ENCODE measurements at places on chromosomes 7 and 10. TPM values are rescaled to one million over a fixed set of nuclear protein-coding genes. Genes with fewer than 3 reads are reported as not detected.

Gene NCF1
- total RNA-seq: not detected

Gene AGR3
- not detected for total RNA-seq

Gene LIPM
- total RNA-seq: not detected

Gene ZWINT
- total RNA-seq: 52.0 TPM

Gene OR2A42
- total RNA-seq: not detected

Gene TRIM56
- 3.9 TPM for total RNA-seq

Gene VPS41
- 51.9 TPM for total RNA-seq

Gene CDK14
- total RNA-seq: 28.1 TPM

Gene GIMAP2
- total RNA-seq: not detected

Gene ANKRD61
- total RNA-seq: under 0.01 TPM

Gene INHBA
- 133 TPM for total RNA-seq

Gene UCMA
- not detected for total RNA-seq

Gene PSD
- total RNA-seq: 2.0 TPM

Gene FANK1
- 1.9 TPM for total RNA-seq

DNA sequence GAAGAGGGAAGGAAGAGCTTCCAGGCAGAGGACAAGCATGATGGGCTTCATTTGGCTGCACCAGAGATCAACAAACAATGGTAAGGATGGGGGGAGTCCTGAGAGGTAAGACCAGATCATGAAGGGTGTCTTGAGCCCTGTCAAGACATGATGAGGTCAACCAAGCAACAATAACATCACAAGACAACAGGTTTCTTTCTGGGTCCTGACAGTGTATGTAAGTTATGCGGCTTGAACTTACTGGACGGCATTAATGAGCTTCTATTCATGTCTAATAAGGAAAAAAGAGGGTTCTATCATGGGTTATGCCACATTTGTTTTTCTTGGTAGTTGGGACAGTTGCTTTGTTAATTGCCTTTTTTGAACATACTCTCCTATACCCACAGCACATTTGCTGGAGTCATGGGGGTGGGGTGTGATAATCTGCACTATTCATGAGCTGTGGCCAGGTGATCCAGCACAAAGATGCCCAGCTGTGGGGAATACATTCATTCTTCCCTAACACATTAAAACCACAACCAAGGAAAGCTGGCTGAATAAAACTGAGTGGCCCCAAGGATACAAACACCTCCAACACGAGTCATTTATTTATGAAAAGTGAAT lies 168.8 kb upstream of the KLF14 start:
- peak; percentile 23 for DNase-seq

DNA sequence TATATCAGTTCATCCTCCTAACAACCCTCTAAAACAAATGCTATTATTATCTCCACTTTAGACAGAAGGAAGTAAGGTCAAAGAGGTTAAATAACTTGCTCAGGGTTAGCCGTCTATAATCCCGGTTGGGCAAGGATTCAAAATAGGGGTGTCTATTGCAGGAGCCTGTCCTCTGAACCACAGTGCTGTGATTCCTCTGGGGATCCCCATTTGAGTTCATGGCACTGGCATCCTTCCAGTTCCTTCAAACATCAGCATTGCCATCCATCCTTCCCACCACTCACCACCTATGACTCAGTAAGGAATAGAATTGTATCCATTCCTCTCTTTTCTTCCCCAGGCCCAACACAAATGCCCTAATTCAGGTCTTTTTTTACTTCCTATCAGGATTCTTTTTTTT lies 25.6 kb downstream of the HPS6 start:
- DNase-seq: peak; percentile 56

DNA sequence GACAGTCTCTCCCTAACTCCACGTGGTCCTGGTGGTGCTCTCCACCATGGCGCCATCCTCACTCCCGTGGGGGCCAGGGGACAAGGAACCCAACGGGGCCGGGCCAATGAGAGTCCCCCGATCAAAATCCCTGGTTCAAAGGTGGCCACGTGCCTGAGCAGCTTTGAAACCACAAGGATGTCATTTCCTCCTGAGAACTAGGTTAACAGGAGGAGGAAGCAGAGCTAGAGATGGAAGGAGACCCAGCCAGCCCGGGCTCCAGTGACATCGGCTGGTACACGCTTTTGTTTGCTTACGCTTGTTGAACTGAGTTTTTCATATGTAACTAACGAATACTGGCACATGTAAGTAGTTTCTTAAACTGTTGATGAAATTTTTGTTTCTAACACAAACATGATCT lies 61.7 kb downstream of the PRPF18 start:
- no peak for DNase-seq

GRCh38 chr10:61749291-61749690 lies 86.6 kb downstream of the CABCOCO1 start:
- no peak for DNase-seq

DNA sequence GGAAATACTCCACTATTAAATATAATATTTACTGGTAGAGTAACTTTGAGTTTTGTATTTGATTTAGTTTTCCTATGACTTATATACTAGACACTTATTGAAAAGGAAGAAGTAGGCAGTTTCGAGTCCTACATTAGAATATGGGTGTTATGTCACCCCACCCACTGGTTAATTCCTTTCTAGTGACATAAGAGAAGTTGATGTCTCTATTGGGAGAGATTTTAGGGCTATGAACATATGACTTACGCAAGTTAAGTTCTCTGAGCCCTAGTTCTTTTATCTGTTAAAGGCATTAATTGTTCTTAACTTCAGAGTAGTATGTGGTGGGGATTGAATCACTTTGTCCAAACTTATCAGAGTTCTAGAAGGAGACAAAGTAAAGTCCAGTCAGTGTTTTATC lies 30.5 kb downstream of the CPED1 start:
- DNase-seq: peak; percentile 69

DNA sequence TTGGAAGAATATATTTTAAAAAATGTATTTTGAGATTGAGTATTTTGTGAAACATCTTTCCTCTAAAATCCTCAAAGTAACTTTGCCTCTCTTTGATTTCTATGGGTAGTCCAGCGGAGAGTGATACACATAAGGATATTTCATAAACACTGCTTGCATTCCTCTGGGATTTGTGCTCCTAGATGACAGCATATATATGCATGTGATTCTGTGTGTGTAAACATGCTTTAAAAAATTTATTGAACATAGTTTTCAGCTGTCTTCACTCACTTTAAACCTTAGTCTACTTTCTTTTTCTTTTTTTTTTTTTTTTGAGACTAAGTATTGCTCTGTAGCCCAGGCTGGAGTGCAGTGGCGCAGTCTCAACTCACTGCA lies 84.6 kb downstream of the KAT6B start:
- peak; percentile 84 for DNase-seq

- DNase-seq: no peak
Measured at GRCh38 chr7:103793614-103794013, 195.8 kb downstream of the RELN start.

- DNase-seq: peak; percentile 10
Measured at GRCh38 chr7:29940199-29940598, 49.4 kb downstream of the SCRN1 start.

GRCh38 chr7:92955081-92955480 lies 118.7 kb upstream of the CDK6 start:
- DNase-seq: no peak

DNA sequence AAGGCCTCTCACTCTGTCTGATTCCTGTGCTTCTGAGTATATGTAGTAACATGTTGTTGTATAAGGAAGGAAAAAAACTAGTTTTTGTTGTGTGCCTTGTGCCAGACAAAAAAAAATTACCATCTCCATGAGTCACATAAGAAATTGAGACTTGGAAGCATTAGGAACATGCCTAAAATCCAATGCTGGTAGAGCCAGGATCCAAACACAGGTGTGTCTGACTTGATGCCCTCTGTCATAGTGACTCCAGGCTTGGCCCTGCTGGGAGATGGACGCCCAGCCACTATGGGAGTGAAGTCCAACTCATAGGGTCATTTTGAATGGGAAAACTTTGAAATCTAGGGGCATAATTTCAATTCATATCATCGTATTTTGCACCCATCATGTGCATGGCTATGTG lies 38.0 kb downstream of the PYROXD2 start:
- DNase-seq: no peak

GRCh38 chr7:11168650-11169170 lies 195.0 kb downstream of the PHF14 start:
- DNase-seq: no peak

GRCh38 chr7:158955932-158956804 lies 99.8 kb downstream of the DYNC2I1 start:
- no peak for DNase-seq

DNA sequence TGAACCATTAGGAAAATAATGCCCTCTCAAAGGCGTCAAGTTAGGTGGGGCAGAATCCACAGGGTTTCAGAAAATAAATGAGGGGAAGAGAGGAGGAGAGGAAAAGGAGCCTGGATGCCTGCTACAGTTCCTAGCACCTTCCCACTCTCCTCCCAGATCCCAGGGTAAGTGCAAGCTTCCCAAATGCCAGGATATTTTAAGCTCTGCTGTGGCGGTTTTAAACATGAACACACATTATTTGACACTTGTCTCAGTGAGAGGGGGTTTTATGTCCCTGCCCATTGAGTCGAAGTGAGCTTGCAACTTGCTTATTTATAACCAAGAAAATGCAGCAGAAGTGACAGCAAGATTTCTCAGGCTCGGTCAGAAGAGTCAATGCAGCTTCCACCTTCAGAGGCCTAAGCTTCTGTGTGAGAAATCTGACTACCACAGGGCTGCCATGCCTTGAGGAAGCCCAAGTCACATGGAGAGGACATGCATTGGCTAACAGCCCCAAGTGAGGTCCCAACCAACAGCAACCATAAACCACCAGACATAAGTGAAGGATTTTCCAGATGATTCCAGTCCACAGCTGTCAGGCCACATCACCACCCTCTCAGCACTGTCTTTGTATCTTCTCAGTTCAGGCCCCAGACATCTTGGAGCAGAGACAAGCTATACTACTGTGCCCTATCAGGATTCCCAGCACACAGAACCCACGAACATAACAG lies 17.9 kb upstream of the BMPER start:
- no peak for DNase-seq

GRCh38 chr10:79259834-79260233 lies 87.4 kb upstream of the PPIF start:
- DNase-seq: no peak

DNA sequence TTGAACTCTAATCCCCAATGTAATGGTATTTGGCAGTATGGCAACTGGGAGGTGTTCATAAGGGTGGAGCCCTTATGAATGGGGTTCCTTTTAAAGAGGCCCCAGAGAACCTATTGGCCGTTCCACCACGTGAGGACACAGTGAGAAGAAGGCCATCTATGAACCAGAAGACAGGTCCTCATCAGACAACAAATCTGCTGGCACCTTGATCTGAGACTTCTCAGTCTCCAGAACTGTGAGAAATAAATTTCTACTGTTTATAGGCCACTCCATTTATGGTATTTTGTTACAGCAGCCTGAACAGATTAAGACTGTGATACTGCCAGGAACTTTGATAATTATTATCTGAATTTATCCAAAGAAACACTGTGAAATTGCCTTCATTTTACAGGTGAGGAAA lies 132.3 kb downstream of the GLI3 start:
- DNase-seq: no peak

GRCh38 chr10:116974456-116975005 lies 30.5 kb downstream of the SHTN1 start:
- DNase-seq: peak; percentile 95

DNA sequence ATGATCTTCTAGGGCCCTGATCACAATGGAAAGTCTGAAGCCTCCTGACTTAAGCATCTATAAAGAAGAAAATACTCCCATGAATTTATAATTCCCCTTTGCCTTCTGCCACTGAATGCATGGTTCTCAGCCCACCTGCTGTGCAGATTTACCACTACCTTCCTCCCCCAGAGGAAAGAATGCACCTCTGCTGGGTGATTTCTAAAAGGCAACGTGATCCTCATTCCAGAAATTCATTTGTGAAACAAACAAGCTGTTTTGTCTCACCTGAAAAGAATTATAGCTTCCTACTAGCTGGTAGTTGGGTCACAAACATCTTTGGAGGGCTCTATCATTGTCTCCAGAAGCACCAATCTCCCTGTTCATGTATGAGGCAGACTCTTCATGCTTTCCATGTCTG lies 320.2 kb downstream of the CDC14C start:
- no peak for DNase-seq

- DNase-seq: peak; percentile 92
Measured at GRCh38 chr10:119650692-119651513, at the start of gene BAG3. TSS of gene BAG3 (plus strand) at chr10:119651380. CDS start at chr10:119651676, 296 bp downstream.

GRCh38 chr7:142581341-142581740 lies 167.9 kb upstream of the PRSS1 start:
- DNase-seq: no peak

GRCh38 chr10:93062514-93063143 lies 2.0 kb downstream of the CYP26C1 start:
- DNase-seq: peak; percentile 44

DNA sequence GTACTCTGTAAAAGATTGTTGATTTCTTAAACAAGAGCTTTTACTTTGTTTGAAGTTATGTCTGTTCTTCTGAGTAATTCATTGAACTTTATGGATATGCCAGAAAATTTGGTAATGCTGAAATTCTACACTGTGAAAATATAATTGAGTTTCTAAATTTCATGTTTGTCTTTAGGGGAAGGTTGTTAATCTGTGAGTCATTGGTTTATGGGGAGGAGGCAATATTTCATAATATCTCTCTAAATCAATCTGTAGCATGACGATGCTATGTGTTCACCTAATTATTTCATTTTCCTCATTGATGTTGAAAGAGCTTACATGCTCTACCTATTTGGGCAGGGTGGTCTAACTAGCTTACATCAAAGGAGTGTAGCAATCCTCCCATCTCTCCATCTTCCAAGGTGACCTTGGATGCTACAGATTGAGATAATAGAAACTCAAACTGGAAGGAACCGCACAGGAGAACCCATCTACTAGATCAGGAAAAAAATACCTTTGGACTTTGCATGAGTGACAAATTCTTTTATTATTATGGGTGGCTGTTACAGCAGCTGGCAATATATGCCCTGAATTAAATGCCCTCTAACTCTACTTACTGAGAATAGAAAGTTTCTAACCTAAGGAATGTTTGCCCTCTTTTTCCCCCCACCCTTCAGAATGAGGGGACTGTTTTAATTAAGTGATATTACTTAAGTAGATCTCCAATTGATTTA lies 8.4 kb upstream of the SNX13 start:
- DNase-seq: peak; percentile 7

- DNase-seq: no peak
Measured at GRCh38 chr10:93356516-93356915, 125.6 kb downstream of the MYOF start.

DNA sequence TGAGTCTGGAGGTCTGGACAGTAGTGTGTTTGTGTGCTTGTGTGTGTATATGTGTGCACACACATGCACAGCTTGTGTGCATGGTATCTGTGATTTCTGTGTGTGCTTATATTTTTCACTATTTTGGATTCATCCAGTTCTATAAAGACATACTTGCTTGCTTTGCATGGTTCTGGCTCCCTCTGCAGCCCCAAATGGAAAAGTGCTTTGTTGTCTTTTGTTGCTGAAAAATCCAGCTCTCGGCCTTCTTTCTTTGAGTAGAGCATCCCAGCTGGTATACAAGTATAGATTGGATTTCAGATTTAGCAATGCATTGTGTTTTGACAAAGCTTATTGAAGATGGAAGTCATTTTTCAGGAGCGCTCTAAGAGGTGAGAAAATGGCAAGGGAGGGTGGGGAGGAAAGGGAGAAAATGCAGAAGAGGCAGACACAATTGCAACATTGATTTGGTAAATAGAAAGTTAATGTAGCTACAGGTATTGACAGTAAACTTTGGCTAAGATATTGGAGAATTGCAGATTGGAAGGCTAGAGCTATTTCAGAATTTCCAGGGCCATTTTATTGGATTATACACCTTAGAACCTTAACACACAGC lies 333.9 kb downstream of the AUTS2 start:
- DNase-seq: peak; percentile 4

Measured in IMR-90 (cell line).